GM12878 (cell line): ENCODE measurements at places on chromosomes 2 and 18. TPM values are rescaled to one million over a fixed set of nuclear protein-coding genes. Genes with fewer than 3 reads are reported as not detected.

The NTSR2 gene
- not detected in 2 replicates for total RNA-seq

The SIX3 gene
- 0.21 and 0.26 TPM in 2 replicates for total RNA-seq

The GPR45 gene
- total RNA-seq = not detected in 2 replicates

The HOXD11 gene
- total RNA-seq = not detected in 2 replicates

The SP9 gene
- total RNA-seq = not detected in 2 replicates

The RAB11FIP5 gene
- 0.05 and 0.08 TPM in 2 replicates for total RNA-seq

The LYPD6B gene
- total RNA-seq = 1.9 and 3.3 TPM in 2 replicates

The FAM117B gene
- total RNA-seq = 6.7 and 7.6 TPM in 2 replicates

The ERMN gene
- 1.2 and 1.5 TPM in 2 replicates for total RNA-seq

The SLC5A7 gene
- total RNA-seq = not detected in 2 replicates

The UGT1A7 gene
- not detected in 2 replicates for total RNA-seq

The LBH gene
- 45.5 and 48.5 TPM in 2 replicates for total RNA-seq

The L3MBTL4 gene
- 8.7 and 9.7 TPM in 2 replicates for total RNA-seq

The MATN3 gene
- total RNA-seq = not detected in 2 replicates

The CTIF gene
- total RNA-seq = 11.6 and 11.7 TPM in 2 replicates

The SLC19A3 gene
- not detected in 2 replicates for total RNA-seq

The RTP5 gene
- not detected in 2 replicates for total RNA-seq

The BOK gene
- total RNA-seq = 0.08 and 0.15 TPM in 2 replicates

The HOXD12 gene
- total RNA-seq = not detected in 2 replicates

The GALR1 gene
- total RNA-seq = not detected in 2 replicates

The UGT1A3 gene
- total RNA-seq = not detected in 2 replicates

The GPR17 gene
- total RNA-seq = not detected in 2 replicates
